ENCODE measurements at places on chromosomes 1 and 21. TPM values are rescaled to one million over a fixed set of nuclear protein-coding genes. Genes with fewer than 3 reads are reported as not detected.

Gene ELF3
- under 0.01 TPM for total RNA-seq

Gene KCNK1
- total RNA-seq, result 4.9 TPM

Gene VWA1
- 2.9 TPM for total RNA-seq

Gene MATN1
- total RNA-seq, result 0.41 TPM

Gene CRYBG2
- 0.41 TPM for total RNA-seq

Gene RC3H1
- total RNA-seq, result 27.3 TPM
